ENCODE measurements at places on chromosomes 6 and 20.

DNA sequence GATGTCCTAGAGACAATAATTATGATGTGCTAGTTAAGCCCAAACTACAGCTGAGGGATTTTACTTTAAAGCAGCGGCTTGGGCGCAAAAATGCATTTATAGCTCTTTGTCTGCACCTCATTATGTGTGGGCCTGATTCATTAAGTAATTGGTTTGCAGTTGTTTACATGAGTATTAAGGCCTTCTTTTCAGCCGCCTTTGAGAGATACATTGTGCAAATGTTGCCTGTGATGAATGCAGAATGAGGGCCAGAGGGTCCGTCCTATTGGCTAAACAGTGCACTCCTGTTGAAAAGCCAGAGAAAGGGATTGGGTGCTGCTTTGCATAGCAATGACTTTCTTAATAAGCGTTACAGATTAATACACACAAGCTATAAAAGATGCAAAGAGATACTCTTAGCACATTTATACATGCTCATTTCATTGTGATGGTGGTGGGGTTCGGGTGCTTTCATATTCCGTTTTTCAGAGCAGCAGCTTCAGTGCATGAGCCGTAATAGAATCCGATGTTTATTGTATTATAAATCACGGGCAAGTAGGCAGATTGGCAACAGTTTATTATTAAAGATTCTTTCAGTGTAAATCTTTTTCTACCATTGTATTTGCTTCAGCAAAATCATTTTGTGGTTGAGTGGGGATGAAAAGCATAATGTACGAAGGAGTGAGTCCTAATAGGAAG is 68.2 kb upstream of the XRN2 start:
- DNase-seq, result no peak

- DNase-seq, result no peak
These were observed 164.8 kb downstream of the TAF4 start for GRCh38 chr20:61900945-61901293.

GRCh38 chr6:43698584-43699349 is 11.2 kb upstream of the MRPS18A start:
- no peak for DNase-seq

DNA sequence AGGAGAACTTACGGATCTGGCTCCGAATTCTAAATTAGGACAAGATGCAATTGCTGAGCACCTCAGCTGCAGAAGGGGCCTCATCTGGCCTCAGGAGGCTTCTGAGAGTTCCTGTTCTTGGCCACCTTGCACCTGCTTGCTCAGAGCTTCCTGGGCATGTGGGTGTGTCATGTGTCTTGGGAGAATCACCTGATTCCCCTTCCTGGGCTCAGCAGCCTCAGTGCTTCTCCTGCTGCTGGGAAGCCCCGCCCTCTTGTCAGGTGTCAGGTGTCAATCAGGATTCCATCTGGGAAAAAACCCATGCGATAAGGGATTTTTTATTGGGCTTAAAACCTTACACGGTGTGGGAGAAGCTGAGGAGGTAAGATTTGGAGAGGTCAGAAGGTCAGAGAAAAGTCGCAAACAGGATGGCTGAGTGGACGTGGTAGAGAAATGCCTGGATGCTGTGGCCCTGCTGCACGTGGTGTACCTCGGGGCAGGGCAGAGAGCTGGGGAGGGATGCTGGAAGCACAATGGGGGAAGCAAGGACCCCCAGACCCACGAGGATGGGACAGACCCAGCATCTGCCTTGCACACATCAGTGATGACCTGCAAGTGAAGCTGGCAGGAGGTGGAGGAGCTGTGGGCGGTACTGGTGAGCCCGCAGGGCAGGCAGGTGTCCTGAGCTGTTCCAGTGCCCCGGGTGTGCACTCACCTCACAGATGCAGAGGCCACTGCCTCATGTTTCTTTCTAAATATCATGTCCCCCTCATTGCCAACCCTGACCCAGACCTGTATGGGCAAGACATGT is 170.8 kb downstream of the CDH4 start:
- no peak for DNase-seq

DNA sequence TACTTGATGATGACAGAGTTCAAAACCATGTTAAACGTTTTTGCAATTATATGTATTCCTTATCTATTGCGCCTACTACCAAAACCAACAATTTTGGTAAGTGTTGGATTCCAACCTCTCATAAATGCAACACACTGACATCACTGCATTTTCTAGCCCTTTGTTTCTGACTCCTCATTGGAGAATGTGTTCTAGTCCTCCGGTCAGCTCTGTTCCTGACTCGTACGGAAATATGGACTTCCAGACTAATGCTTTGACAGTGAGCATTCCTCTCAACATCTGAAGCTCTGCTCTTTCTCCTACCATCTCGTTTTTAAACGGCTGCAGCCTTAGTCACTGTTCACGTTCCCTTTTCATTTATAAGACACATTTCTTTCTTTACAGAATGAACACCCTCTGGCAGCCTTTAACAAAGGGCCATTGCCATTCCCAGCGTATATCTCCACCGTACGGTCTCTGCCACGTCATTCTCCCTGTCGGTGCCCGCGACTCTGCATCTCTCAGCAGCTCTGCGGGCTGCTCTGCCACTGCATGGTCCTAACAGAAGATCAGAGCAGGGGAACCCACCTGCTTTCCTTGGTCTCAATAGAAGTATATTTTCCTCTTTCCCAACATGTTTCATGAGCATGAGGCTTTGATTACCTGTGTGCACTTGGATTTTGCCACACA is 103.0 kb upstream of the SYNDIG1 start:
- no peak for DNase-seq

- DNase-seq, result no peak
These were observed 121.4 kb upstream of the DST start for GRCh38 chr6:56764081-56764566.

DNA sequence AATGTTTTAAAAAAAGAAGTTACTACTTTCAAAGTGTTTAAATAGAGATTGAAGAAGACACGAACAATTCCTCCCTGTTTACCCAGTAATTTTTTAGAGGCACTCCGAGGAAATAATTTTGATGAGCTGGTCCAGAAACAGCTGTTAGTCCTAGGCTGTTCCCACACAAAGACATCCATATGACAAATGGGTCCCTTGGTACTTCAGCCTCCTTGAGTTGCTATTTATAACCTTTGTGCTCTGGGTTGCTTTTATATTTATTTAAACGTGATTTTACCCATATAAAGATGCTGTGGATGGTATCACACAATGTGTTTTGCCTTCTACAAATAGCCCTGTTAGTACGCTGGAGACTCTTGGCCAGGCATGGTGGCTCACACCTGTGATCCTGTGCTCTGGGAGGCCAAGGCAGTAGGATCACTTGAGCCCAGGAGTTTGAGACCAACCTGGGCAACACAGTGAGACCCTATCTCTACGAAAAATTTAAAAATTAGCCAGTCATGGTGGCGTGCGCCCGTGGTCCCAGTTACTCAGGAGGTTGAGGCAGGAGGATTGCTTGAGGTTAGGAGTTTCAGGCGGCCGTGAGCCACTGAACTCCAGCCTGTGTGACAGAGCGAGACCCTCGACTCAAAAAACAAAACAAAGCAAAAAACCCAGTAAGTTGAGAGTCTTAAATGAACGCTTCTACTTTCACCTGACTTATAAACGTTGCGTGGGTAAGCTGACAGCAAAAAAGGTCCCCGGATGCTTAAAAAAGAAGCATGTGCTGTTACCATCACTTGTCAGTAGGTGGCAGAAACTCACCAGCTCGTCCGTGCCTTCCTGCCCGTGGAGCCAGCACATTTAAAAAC is 56.9 kb upstream of the ARMH2 start:
- peak; percentile 30 for DNase-seq

- no peak for DNase-seq
These were observed 200.6 kb downstream of the GMPR start for GRCh38 chr6:16438718-16439591.

All from stimulated activated CD8-positive, alpha-beta memory T cell treated with anti-CD3 and anti-CD28 coated beads, Interleukin-7, amount 100 ng/mL, for 24 hours (primary cell).